ENCODE measurements at places on chromosomes 16 and 17. TPM values are rescaled to one million over a fixed set of nuclear protein-coding genes. Genes with fewer than 3 reads are reported as not detected.

DNA sequence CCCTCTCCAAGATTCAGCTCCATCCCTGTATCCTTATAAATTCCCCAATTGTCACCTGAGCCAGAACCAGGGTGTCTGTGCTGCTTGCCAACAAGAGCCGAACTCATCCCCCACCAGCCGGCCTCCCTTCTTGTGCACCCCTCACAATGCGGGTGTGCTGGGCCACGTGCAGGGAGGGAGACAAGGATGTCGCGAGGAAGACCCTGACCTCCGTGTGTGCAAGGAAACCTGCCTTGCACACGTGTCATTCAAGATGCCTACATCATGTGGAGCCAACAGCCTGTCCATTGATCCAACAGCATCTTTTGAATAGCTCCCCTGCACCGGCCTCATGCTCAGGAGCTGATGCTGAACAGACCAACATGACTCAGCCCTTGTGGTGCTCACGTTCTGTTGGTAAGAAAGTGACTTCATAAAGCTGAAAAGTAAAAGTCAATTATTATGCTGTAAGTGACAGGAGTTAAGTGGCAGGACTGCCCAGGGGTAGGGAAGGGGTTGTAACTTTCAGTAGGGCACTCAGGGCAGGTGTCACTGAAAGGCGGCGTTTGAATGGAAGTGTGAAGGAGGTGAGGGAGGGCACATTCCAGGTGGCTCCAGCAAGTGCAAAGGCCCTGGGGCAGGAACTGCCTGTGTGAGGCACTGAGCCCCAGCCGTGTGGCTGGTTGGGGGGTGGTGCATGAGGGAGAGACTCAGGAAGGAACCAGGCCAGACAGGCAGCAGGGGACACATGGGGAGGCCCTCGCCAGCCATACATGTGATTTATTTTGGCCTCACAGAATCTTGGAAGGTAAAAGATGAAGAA lies 302.2 kb downstream of the FOXL1 start:
- DNase-seq = no peak

DNA sequence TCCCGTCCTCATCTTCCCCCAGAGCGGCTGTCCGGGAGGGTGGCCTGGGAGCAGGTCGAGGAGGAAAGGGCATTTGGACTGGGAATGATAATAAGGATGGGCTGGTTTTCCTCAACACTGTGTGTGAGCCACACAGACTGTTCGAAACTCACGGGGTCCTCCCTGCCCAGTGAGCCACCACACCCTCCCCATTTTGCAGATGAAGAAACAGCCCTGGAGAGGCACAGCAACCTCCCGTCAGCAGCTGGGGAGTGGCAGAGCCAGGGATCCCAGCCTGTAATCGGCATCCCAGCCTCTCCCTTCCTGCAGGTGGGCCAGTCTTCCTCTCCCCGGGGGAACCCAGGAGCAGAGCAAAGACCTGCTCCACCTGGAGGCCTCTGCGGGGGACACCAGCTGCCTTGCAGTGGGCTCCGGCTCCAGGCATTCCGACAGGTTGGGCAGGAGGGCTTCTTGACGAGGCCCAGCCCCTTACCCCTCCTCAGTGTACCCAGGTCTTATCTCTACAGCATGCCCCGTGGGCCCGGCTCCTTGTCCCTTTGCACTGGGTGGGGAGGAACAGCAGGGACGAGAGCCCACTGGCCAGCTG lies 23.8 kb downstream of the ENGASE start:
- no peak for DNase-seq

- DNase-seq = no peak
These were observed 55.0 kb downstream of the DNAH17 start for GRCh38 chr17:78522031-78522809.

GRCh38 chr16:89880477-89881367 lies 7.3 kb downstream of the TCF25 start:
- peak; percentile 29 for DNase-seq

DNA sequence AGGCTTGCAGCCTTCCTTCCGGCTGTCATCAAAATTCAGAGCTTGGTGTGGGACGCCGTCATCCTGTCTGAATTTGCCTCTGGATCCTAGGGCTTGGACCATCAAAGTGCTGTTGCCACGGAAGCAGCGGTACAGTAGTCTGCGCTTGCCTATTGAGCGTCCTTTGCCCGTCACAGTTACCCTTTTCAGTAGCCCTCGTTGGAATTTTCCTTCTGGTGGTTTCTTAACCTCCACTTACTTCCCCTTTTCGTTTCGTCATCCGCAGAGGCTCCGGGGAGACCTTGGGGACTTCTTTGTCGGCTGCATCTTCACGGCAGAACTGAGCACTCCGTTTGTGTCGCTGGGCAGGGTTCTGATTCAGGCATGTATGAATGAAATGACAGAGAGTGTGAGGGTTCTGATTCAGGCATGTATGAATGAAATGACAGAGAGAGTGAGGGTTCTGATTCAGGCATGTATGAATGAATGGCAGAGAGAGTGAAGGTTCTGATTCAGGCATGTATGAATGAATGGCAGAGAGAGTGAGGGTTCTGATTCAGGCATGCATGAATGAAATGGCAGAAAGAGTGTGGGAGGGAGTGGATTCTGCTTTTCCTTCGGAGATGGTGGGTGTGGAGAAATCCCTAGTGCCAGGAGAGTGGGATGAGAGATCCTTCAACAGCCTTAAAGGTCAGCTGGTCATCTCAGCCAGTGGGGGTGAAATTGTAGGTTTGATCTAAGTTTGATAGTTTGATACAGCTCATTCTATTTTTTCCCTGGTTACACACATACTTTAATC lies 8.0 kb downstream of the TLCD3A start:
- peak; percentile 13 for DNase-seq

- peak; percentile 95 for DNase-seq
These were observed 588 bp downstream of the APRT start for GRCh38 chr16:88810912-88811768.

GRCh38 chr17:61157246-61157886 lies 242.3 kb upstream of the TBX2 start:
- peak; percentile 44 for DNase-seq

DNA sequence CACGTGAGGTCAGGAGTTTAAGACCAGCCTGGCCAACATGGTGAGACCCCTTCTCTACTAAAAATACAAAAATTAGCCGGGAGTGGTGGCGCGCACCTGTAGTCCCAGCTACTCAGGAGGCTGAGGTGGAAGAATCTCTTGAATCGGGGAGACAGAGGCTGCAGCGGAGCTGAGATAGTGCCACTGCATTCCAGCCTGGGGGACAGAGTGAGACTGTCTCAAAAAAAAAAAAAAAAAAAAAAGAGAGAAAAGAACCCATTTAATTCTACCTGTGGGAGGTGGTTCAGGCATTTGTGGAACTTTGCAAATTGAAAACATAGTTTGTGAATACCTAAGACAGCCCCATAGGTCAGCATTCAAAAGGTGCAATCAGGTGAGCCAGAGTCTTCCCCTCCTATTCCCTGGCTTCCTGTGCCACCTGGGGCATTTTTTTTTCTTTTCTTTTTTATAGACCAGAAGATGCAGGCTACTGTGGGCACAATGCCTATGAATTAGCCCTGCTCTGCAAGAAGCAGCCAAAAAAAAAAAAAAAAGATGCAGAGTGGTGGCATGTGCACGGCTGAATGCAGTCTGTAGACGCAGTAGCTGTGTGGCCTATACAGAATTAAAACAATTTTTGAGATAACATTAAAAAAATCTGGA lies 9.1 kb upstream of the SOCS3 start:
- no peak for DNase-seq

- peak; percentile 61 for DNase-seq
These were observed 296.2 kb upstream of the IRX3 start for GRCh38 chr16:54582631-54583250.

DNA sequence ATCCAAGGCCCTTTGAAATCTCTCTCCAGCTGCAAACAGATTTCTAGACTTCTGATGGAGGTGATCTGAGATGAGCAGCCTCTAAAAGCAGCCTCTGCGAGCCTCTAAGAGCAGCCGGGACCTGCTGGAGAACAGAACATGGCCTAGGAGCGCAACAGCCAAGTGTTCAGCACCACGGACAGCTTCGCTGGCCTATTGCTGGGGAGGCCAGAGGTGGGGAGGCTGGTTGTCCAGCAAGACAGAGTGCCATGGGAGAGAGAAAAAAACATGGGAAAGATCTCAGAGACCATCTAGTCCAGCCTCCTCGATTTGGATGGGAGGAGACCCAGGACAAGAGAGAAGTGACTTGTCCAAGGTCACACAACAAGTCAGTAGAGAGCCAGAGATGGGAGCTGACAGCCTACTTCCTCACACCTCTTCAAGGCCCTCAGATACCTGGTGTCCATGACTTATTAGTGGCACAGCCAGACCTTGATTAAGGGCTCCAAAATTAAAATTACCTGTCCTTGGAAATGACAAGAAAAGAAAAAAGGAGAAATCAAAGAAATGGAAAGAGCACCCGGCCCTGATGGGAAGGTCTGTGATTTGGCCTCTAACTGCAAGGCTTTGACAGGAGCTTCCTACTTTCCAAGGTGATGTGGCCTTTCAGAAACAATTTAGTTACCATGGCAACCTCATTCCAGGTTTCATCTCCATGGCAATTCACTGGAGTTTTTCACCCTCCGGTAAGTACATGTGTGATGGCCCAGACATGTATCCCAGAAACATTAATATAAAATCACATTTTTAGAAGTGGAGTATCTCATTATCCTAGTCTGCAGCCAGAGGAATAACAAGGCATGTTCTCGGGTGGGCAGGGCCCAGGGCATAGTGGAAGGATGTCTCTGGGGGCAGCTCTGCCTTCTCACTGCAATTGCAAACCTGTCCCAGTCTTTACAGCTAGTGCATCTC lies 14.5 kb downstream of the RPRML start:
- peak; percentile 42 for DNase-seq

DNA sequence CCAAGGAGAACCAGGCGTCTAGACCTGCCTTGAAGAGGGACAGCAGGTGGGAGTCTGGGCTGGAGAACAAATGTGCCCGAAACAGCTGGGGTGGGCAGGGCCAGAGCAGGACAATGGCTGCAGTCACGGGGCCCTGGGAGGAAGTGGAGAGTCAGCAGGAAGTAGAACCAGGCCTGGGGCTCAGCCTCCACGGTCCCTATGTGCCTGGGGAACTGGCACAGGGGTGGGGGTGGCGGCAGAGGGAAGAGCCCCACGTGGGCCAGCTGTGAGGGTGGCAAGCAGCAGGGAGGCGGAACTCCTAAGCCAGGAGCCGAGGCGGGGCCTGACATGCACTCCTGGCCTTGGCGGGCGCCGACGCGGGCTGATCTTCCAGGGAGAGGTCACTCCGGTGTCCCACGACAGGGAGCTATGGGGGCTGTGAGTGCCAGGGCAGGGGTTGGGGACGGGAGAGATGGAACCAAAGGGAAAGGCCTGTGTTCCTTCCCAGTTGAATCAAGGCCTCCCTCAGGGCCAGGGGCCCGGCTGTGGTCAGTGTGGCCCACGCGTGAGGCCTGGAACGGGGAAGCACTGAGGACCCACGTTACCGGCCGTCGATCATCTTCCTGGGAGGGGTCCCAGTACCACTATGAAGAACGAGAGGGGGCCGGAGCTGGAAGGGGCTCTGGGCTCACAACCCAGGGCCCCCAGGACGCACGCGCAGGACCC lies 42.7 kb downstream of the TIMM22 start:
- DNase-seq = peak; percentile 94

GRCh38 chr17:887551-888209 lies 91.9 kb downstream of the NXN start:
- peak; percentile 75 for DNase-seq

CACNG1 gene
- 44.4 TPM for total RNA-seq

LGALS9C gene
- 5.6 TPM for total RNA-seq

SLC7A6OS gene
- 12.9 TPM for total RNA-seq

DNA sequence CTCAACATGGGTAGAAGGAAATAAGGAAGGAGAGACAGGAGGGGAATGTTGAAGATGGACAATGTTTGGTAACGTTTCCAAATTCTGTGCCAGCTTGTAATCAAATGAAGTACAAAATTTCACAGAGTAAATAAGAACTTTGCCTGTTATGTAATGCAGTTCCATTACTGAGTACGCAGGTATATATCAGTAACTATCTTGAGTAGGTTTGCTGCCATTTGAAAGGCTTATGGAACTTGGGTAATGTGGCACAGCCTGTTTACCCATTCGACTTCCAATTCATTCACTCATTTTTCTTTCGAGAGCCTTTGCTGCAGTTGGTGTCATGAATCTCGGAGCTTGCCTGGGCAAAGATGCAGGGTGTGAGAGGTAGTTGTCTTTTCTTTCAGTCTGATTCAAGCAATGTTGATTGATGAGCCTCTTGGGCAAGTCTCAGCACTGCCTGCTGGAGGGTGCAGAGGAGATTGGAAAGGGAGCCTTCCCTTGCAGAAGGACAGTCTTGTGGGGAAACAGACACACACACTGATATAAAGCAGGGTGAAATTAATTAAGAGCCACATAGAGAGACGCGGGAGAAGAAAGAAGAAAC lies 53.4 kb downstream of the ZNF18 start:
- peak; percentile 37 for DNase-seq

MC1R gene
- 1.6 TPM for total RNA-seq

- DNase-seq = no peak
These were observed 389.2 kb upstream of the HSBP1 start for GRCh38 chr16:83418565-83418964.

VPS35L gene
- 30.0 TPM for total RNA-seq

DNA sequence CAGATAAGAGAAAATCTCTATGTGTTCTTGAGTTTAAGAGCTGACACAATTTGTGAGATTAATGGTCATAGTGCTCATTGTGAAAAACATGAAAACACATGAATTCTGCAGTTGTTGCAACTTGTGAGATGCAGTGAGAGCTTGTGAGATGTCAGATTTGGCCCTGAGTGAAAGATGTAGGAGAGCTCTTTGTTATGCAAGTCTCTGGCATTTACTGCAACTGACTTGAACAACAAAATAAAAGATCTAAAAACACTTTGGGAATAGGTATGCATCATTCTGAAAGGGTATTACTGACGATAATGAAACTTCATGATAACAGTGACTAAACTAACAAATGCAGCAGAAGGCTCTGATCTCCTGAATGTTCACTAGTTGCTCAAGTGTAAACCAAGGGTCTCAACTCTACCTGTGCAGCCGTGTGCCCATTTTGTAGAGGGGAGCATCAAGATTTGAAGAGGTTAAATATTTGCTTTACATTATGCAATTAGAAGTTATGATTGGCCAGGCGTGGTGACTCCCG lies 50.8 kb upstream of the SMIM36 start:
- DNase-seq = no peak

- DNase-seq = no peak
These were observed 25.4 kb downstream of the YWHAE start for GRCh38 chr17:1374431-1375177.

DNA sequence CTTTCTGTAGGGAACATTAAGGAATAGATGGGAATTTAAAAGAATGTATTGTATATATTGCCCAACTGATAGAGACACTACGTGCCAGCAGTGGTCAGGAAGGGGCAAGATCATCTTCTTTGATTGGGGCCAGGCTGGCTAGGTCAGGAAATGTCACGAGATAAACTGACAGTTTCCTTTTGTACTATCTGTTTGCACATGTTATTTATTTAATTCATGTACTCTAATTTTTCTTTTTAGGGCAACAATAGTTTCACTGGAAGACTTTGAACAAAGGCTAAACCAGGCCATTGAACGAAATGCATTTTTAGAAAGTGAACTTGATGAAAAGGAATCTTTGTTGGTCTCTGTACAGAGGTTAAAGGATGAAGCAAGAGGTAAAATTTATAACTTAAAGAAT lies 12.6 kb downstream of the NDEL1 start:
- DNase-seq = no peak

GRCh38 chr16:25916037-25916436 lies 224.3 kb downstream of the HS3ST4 start:
- DNase-seq = no peak

DHX38 gene
- 54.2 TPM for total RNA-seq

CCL18 gene
- not detected for total RNA-seq

HBZ gene
- 6.7 TPM for total RNA-seq

- DNase-seq = no peak
These were observed 79.6 kb downstream of the BRIP1 start for GRCh38 chr17:61783556-61784304.

SLC4A1 gene
- total RNA-seq = 27.7 TPM

AGRP gene
- total RNA-seq = not detected

DYNLRB2 gene
- total RNA-seq = not detected

GRCh38 chr16:4688674-4689045 lies 4.7 kb upstream of the NUDT16L1 start:
- DNase-seq = no peak

Measured in tongue (tissue), 3 donors.